NCI-H2081 (cell line): ENCODE measurements at places on chromosomes 13 and 19.
A peak's percentile ranks its signal among the peaks of the same experiment; 100 is the strongest.

DNA sequence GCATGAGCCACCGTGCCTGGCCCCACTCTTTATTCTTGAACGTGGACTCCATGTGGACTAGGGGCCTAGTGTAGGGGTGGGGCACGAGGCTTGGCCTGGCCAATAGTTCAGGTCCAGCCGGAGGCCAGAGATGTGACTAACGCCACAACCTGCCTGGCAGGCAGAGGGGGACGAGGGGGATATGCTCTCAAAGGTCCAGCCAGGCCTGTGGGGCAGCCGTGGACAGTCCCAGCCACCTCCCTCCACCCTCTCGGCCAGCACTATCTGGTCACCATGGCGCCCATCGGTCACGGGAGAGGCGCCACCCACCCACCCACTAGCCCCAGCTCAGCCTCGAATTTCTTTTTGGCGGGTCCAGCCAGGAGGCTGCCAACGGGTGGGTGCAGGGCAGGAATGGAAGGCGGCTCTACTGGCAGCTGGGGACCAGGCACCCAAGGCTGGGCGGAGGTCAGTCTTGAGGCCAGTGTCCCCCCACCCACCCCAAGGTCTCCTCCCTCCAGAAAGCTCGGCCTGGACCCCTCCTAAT is 2.2 kb upstream of the CERS1 start:
- no peak for DNase-seq

- DNase-seq = peak; percentile 85
These were observed 12.3 kb downstream of the RBM26 start for GRCh38 chr13:79393564-79394249.

GRCh38 chr13:102686024-102686423 is 8.8 kb downstream of the METTL21C start:
- no peak for DNase-seq

GRCh38 chr19:17097593-17098126 is 22.1 kb downstream of the MYO9B start:
- DNase-seq = no peak

DNA sequence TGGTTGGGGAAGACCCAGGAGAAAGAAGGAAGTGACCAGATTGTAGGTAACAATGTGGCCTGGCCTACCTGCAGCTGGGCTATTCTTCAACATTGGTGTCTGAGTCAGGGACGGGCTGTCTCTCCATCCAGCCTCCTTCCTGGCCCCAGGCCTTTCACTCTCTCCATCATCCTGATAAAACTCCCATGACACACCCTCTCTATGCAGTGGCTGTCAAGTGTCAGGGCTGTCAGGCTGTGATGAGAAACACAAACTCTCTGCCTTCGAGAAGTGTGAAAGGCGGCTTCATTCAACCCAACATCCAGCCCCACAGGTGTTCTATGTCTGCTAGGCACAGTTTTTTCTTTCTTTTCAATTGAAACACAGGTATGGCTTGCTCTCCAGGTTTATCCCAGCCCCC is 153.3 kb upstream of the VSTM2B start:
- no peak for DNase-seq

DNA sequence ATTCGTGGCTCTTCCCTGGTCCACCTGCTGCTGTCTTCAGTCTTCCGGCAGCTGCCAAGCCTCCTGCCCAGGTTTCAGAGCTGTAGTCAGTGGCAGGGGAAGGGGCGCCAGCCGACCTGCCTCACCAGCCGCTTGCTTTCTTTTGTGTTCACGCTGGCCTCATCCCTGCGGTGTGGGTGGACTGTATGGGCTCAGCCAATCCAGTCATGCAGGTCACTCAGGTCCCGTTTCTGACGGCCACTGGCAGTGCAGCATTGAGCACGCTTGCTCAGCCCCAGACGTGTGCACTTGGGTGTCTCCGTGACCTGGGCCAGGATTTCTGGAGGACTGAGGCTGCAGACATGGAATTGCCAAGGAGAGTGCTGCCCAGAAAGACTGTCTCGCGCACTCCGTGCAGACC is 26.0 kb downstream of the AP1M1 start:
- no peak for DNase-seq

DNA sequence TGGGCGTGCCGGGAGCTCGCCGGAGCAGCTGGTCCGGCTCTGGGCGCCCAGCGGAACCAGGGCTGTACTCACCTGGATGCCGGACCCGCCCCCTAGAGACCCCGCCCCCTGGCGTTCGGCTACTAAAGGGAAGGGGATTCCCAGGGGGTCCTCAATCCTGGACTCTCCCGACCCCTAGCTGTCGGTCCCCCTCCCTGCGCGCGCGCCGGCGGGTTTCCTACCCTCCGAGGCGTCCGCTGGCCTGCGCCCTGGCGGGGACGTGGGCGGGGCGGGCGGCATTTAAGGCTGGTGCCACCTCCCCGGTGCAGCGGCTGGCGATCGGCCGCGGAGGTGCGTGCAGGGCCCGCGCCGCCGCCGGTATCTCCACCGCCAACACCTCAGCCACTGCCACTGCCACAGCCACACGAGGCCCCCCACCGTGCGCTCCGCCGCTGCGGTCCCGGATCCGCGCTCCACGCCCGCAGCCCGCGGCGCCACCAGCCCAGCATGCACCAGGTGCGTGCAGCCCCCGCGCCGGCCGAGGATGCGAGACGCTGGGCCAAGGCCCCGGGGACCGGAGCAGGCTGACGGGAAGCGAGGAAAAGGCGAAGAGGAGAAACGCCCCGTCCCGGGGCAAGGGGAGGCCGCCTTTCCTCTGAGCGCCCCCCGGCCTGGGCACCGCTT is at the start of gene ATP12A:
Gene ATP12A (plus strand): TSS at position 151 of the 663 bp plus-strand sequence. CDS start 336 bp downstream, at position 487.
- DNase-seq = no peak

DNA sequence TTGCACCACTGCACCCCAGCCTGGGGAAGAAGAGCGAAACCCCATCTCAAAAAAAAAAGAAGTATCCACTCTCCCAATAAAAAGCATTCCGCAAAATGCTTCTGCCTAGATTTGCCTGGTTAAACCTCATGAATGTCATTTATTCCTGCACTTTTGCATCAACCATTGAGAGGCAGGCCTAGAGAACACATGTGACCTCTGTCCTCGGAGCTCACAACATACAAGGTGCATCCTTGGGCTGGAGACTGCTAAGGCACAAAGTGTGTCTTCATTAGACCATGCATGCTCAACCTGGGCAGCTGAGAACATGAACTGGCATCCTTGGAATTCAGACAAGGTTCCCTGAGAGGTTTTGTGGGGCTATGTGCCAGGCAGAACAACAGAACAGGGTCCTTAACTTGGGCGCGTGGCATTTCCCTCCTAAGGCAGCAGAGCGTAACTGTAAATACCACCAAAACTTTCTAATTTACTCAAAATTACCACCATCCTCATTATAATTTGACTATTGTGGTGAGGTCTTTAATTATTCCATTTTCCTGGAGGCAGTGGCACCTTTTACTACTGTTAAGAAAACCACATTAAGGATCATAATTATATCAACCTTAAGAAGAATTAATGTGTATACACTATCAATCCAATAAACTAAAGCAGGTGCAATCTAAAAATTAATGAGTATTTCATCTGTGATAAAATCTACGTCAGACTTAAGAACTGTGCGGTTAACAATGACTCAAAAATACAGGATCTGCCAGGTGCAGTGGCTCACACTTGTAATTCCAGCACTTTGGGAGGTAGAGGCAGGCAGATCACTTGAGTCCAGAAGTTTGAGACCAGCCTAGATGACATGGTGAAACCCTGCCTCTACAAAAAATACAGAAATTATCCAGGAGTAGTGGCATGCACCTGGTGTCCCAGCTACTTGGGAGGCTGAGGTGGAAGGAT is 13.8 kb downstream of the RCBTB1 start:
- no peak for DNase-seq

DNA sequence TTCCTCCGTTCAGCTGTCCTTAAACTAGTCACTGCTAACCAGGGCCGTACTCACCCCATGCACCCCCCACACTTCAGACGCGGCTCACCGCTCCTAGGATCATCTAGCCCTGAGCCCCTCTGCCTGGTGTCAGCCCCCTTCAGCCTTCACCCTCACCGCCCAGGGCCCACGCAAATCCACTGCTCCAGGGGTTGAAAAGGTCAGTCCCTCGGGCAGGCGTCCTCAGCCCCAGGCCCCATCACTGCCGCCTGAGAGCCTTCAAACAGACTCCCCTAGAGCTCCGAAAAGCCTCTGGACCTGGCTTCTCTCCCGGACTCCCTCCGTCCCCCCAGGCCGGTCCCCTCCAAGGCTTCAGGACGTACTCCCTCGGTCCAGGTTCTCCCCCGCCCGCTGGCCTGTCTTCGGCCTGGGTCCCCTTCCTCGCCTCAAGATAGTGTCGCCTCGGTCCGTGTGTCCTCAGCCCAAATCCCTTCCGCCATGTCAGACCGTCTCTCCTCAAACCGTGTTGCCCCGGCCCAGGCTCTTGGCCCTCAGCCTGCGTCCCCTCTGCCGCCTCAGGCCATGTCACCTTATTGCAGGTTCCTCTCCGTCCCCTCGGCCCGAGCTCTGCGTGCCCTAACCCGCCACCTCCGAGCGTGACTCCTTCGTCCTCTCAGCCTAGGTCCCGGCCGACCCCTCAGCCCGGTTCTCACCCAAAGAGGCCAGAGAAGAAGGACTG is 553 bp downstream of the NAPA start:
- DNase-seq = no peak

GRCh38 chr19:52398081-52398441 is 412 bp downstream of the ZNF528 start:
- no peak for DNase-seq

- DNase-seq = no peak
These were observed 47.6 kb upstream of the GPI start for GRCh38 chr19:34317311-34317927.

DNA sequence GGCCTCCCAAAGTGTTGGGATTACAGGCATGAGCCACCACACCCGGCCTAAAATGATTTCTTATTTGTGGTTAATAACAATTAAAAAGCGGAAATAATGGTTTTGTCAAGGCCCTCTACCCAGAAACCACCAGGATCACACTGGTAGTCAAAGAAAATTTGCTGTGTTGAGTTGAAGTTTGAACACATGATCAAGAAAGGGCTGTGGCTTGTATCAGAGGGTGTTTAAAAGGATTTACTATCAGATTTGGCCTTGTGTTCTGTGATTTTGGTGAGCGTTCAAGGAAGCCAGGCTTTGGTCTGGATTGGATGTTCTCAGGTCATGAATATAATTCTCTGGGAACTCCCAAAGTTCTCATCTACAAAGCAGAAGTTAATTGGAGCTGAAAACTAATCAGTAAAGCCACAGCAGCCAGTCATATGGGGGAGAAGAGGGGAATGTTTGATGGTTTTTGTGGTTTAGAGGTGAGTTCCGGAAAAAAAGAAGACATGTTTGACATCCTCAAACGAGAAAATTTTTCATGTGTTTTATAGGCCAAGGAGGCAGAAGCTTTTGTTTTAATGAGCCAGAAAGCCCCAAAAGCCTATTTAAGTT is 10.6 kb upstream of the ZNF556 start:
- no peak for DNase-seq

DNA sequence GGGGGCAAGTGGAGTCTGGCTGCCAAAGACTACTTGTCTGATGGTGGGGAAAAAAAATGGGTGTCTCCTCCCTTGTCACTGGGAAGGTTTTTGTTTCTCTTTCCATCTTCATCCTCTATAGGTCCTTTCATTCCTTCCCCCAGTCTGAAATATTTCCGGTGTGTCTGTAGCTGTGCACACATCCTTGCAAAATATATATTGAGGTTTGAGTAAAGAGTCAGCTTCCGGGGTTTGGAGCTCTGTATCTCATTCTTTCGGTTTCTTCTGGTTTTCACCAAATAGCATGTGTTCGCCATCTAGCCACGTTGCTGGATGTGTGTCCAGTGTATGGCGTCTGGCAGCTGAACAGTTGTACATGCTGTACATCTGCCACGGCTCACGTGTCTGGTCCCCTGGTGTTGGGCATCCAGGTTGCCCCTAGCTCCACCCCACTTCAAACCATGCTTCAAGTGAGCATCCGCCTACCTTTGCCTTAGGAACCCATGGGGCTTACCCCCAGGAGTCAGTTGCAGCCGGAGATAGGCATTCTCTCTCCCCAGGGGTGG is 142.2 kb downstream of the SIPA1L3 start:
- DNase-seq = no peak

DNA sequence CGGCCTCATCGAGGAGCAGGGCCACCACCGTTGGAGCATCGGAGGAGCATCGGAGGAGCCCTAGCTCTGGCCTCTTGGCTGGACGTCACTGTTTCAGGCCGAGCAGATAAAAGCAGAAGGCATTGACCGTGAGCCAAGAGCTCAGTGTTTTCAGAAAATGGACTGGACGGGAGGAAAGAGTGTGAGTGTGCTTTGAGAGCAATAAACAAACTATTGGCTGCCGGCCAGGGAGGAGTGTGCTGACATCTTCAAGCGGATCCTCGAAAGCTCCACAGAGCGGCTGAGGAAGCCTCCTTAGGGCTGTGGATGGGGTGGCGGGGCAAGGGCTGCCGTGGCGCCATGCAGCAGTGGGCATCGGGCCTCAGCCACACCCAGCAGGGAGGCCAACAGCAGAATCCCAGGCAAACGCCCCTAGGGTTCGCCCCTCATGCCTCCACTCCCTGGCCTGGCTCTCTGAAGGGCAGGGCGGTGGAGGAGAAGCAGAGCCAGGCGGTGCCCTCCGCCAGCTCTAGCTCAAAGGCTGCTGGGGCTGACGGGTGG is 41.8 kb downstream of the IRS2 start:
- no peak for DNase-seq

DNA sequence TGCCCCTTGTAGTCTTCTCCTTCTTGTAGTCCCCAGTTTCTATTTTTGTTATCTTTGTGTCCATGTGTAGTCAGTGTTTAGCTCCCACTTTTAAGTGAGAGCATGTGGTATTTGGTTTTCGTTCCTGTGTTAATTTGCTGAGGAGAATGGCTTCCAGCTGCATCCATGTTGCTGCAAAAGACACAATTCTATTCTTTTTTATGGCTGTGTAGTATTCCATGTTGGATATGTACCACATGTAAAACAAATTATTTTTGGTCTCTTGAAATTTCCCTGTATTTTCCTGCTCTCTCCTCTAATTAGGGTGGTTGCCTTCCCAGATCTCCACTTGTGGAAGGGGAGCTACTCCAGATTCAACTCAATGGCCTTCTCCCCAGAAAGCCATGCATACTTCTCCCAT is 813.8 kb downstream of the UQCRFS1 start:
- no peak for DNase-seq

DNA sequence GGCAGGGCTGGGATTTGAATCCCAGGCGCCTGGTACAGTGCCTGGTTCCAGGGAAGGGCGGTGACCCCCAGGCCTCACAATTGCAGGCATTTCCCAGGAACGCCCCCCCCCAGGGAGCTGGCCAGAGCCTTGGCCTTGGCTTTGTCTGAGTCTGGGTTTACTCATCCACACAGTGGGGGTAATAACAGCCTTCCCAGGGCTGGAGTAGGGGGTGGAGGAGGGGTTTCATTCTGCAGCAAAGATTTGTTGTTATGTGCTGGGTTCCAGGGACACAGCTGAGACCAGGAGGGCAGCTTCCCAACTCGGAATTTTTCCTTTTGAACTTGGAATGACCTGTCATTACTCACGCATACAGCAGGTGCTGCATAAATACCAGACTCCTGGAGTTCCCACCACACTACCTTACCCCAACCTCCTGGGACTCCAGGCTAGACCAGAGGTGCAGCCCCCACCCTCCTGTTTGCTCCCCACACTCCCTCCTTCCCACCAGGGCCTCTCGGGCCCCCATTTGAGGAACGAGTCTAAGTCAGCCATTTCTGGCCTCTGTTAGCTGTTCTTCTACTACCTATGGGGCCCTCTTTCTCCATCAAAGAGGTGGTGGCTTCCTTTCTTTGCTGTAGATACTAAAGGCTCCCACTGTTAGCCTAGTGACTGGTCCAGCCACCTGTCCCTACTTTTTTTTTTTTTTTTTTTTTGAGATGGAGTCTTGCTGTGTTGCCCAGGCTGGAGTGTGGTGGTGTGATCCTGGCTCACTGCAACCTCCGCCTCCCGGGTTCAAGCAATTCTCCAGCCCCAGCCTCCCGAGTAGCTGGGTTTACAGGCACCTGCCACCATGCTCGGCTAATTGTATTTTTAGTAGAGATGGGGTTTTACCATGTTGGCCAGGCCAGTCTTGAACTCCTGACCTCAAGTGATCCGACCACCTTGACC is 1.6 kb upstream of the ADAMTS10 start:
- no peak for DNase-seq
